ENCODE measurements at places on chromosomes 11 and 22. TPM values are rescaled to one million over a fixed set of nuclear protein-coding genes. Genes with fewer than 3 reads are reported as not detected.

IGLL1 gene
- total RNA-seq, result not detected

KCTD14 gene
- total RNA-seq, result 1.5 TPM

NAALAD2 gene
- total RNA-seq, result 7.2 TPM

GLYAT gene
- total RNA-seq, result not detected

PAX6 gene
- not detected for total RNA-seq

ZNF215 gene
- total RNA-seq, result 1.1 TPM

LARGE1 gene
- 16.5 TPM for total RNA-seq

SYT13 gene
- not detected for total RNA-seq

SLC17A6 gene
- total RNA-seq, result not detected

LRRC32 gene
- 44.3 TPM for total RNA-seq

NOX4 gene
- 1.6 TPM for total RNA-seq
